ENCODE measurements at places on chromosomes 16 and 17. TPM values are rescaled to one million over a fixed set of nuclear protein-coding genes. Genes with fewer than 3 reads are reported as not detected.

GRCh38 chr16:75860326-75861053, 134.2 kb upstream of the CPHXL start:
- no peak for DNase-seq

ITGB4 gene
- total RNA-seq: 37.6 TPM

DNA sequence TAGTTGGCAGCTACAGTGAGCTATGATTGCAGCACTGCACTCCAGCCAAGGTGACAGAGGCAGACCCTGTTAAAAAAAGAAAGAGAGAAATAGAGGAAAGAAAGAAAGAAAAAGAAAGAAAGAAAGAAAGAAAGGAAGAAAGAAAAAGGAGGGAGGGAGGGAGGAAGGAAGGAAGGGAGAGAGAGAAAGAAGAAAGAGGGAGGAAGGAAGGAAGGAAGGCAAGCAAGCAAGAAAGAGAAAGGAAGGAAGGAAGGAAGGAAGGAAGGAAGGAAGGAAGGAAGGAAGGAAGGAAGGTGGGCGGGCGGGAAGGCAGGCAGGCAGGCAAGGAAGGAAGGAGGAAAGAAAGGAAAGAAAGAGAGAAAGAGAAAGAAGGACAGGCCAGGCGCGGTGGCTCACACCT, 1.0 kb upstream of the SCNN1G start:
- no peak for DNase-seq

DNA sequence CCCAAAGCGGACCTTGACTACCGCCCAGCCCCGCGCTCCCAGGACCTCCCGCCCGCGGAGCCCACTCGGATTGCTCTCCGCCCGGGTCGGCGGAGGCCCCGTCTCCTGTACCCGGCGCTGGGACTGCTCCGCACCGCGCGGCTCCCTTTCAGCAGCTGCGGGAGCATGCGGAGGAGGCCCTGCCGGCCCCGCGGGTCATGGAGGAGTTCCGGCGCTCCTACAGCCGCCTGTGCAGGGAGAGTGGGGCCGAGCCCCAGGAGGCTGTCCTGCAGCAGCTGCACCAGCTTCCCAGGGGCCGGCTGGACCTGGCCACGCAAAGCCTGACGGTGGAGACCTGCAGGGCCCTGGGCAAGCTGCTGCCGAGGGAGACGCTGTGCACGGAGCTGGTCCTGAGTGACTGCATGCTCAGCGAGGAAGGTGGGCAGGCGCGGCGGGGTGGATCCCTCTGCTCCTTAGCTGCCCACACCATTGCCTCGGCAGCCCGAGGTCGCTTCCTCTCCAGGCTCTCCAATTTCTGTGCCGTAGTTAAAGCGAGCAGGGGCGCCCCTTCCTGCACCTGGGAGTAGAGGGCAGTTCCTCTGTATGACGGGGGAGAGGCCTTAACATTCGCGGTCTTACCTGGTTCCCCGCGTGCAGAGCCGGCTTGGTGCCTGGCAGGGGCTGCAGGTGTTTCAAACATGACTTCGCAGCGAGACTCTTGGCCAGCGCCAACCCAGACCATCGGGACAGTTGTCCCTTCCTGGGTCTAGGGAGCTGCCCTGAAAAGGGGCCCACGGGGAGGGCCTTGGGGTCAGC, 539 bp downstream of the LRRC45 start:
- no peak for DNase-seq

GRCh38 chr16:273547-274421, 2.0 kb downstream of the RGS11 start:
- DNase-seq: no peak

DNAI2 gene
- total RNA-seq: 0.13 TPM

Data from dermis microvascular lymphatic vessel endothelial cell (primary cell).